ENCODE measurements at places on chromosomes 12 and 14. TPM values are rescaled to one million over a fixed set of nuclear protein-coding genes. Genes with fewer than 3 reads are reported as not detected.
A peak's percentile ranks its signal among the peaks of the same experiment; 100 is the strongest.

DNA sequence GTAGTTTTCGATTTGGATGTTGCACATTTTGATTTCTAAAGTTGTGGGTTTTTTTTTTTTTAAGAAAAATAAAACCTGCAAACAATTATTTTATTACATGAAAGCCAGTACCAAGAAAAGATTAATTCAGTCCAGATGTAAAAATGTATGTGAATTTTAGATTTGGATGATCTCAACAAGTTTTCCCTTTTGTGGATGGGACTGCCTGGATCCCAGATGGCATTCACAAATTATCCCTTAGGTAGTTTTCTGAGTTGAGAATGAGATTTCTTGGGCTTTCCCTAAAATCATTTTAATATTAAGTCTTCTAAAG is 2.8 kb downstream of the FRMD6 start:
- DNase-seq = no peak
- H3K4me1 ChIP-seq = peaks cover 11% of the 10 kb centered on the region
- H3K4me3 ChIP-seq = peak overlapping the region; percentile 76

- no peak overlapping the region for H3K4me3 ChIP-seq
- H3K27me3 ChIP-seq = no peaks in the 10 kb centered on the region
- no peak overlapping the region for H3K27ac ChIP-seq
- H3K4me1 ChIP-seq = no peaks in the 10 kb centered on the region
- H3K36me3 ChIP-seq = no peaks in the 10 kb centered on the region
Measured at GRCh38 chr12:89889062-89889461, 180.4 kb upstream of the ATP2B1 start.

GRCh38 chr12:108777156-108777555 is 45.8 kb upstream of the CORO1C start:
- H3K36me3 ChIP-seq = no peaks in the 10 kb centered on the region
- no peaks in the 10 kb centered on the region for H3K27me3 ChIP-seq
- no peak for DNase-seq

- H3K4me1 ChIP-seq = no peaks in the 10 kb centered on the region
- H3K27me3 ChIP-seq = no peaks in the 10 kb centered on the region
- no peak overlapping the region for H3K27ac ChIP-seq
- no peak overlapping the region for H3K4me3 ChIP-seq
Measured at GRCh38 chr14:93962701-93963601, 13.4 kb downstream of the ASB2 start.

GRCh38 chr12:101619026-101619786 is 24.4 kb downstream of the MYBPC1 start:
- H3K27ac ChIP-seq = no peak overlapping the region
- no peak for DNase-seq
- H3K4me1 ChIP-seq = no peaks in the 10 kb centered on the region
- H3K27me3 ChIP-seq = no peaks in the 10 kb centered on the region

GRCh38 chr12:116934908-116935705 is 24.4 kb downstream of the FBXW8 start:
- H3K36me3 ChIP-seq = no peaks in the 10 kb centered on the region
- no peak overlapping the region for H3K4me3 ChIP-seq
- DNase-seq = no peak
- no peak overlapping the region for H3K27ac ChIP-seq
- no peaks in the 10 kb centered on the region for H3K27me3 ChIP-seq
- H3K4me1 ChIP-seq = peaks cover 5% of the 10 kb centered on the region

DNA sequence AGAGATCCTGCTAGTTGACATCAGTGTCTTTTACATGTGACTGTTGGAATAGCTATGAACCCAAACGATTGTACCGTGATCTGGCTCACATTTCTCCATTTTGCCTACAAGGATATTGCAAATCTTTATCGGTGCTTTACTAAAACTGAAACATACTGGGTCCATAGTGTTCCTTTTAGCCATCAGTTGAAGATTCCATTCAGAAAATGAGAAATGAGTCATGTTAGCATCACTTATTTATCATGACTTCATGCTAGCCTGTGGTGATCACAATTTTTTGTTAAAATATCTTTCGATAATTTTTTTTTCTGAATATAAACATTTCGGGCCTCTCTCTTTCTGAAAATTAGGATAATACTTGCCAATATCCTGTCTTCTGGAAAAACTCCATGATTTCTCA is 210.3 kb downstream of the EGLN3 start:
- H3K27me3 ChIP-seq = no peaks in the 10 kb centered on the region
- H3K27ac ChIP-seq = no peak overlapping the region
- no peak overlapping the region for H3K4me3 ChIP-seq

GRCh38 chr14:33413381-33413780 is 474.7 kb downstream of the NPAS3 start:
- H3K27ac ChIP-seq = no peak overlapping the region
- H3K4me3 ChIP-seq = no peak overlapping the region
- H3K4me1 ChIP-seq = no peaks in the 10 kb centered on the region
- DNase-seq = no peak
- H3K27me3 ChIP-seq = no peaks in the 10 kb centered on the region

- peaks cover 2% of the 10 kb centered on the region for H3K4me1 ChIP-seq
- H3K27ac ChIP-seq = no peak overlapping the region
- DNase-seq = no peak
- H3K27me3 ChIP-seq = no peaks in the 10 kb centered on the region
- H3K4me3 ChIP-seq = no peak overlapping the region
Measured at GRCh38 chr14:105220699-105221597, 27.4 kb upstream of the BTBD6 start.

GRCh38 chr14:69855180-69855832 is 23.9 kb upstream of the SMOC1 start:
- H3K4me3 ChIP-seq = no peak overlapping the region
- no peaks in the 10 kb centered on the region for H3K4me1 ChIP-seq
- no peaks in the 10 kb centered on the region for H3K36me3 ChIP-seq
- no peak overlapping the region for H3K27ac ChIP-seq
- no peaks in the 10 kb centered on the region for H3K27me3 ChIP-seq
- DNase-seq = no peak

GRCh38 chr12:83122623-83122934 is 435.9 kb downstream of the TMTC2 start:
- H3K27me3 ChIP-seq = no peaks in the 10 kb centered on the region
- H3K4me1 ChIP-seq = no peaks in the 10 kb centered on the region
- no peaks in the 10 kb centered on the region for H3K36me3 ChIP-seq
- no peak overlapping the region for H3K27ac ChIP-seq
- H3K4me3 ChIP-seq = no peak overlapping the region
- DNase-seq = no peak

- H3K4me3 ChIP-seq = no peak overlapping the region
- H3K4me1 ChIP-seq = no peaks in the 10 kb centered on the region
- no peak for DNase-seq
- H3K27ac ChIP-seq = no peak overlapping the region
Measured at GRCh38 chr12:131911851-131912477, 17.1 kb upstream of the PUS1 start.

GRCh38 chr12:45986641-45987339 is 3.6 kb downstream of the SCAF11 start:
- no peak overlapping the region for H3K27ac ChIP-seq
- DNase-seq = no peak
- peaks cover 11% of the 10 kb centered on the region for H3K4me1 ChIP-seq
- no peaks in the 10 kb centered on the region for H3K27me3 ChIP-seq
- no peak overlapping the region for H3K4me3 ChIP-seq
- H3K36me3 ChIP-seq = no peaks in the 10 kb centered on the region

GRCh38 chr14:95503365-95504134 is 12.9 kb downstream of the SYNE3 start:
- H3K4me1 ChIP-seq = peaks cover 7% of the 10 kb centered on the region
- no peak for DNase-seq
- H3K27me3 ChIP-seq = no peaks in the 10 kb centered on the region
- no peak overlapping the region for H3K27ac ChIP-seq

DNA sequence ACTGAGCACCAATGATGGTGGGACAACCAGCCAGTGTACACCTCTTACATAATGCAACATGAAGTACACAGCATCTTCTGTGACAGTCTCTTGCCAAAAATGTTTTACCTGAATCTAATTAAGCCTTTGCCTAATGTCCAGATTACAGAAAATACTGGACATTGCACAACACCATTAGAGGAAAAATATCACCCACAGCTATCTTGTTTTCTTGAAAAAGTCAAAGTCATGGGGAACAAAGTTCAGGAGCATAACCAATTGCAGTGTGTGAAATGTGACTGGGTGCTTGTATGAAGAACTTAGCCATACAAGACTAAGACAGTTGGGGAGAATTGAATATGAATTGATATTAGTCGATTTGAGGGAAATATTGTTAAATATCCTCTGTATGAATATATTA is 12.1 kb upstream of the ANO6 start:
- H3K4me1 ChIP-seq = no peaks in the 10 kb centered on the region
- no peak for DNase-seq
- no peaks in the 10 kb centered on the region for H3K27me3 ChIP-seq
- no peak overlapping the region for H3K4me3 ChIP-seq
- no peak overlapping the region for H3K27ac ChIP-seq

GRCh38 chr14:101361451-101362433 is 199.6 kb upstream of the DIO3 start:
- H3K4me1 ChIP-seq = peaks cover 59% of the 10 kb centered on the region
- H3K36me3 ChIP-seq = no peaks in the 10 kb centered on the region
- H3K27me3 ChIP-seq = no peaks in the 10 kb centered on the region
- peak overlapping the region; percentile 94 for H3K27ac ChIP-seq

DNA sequence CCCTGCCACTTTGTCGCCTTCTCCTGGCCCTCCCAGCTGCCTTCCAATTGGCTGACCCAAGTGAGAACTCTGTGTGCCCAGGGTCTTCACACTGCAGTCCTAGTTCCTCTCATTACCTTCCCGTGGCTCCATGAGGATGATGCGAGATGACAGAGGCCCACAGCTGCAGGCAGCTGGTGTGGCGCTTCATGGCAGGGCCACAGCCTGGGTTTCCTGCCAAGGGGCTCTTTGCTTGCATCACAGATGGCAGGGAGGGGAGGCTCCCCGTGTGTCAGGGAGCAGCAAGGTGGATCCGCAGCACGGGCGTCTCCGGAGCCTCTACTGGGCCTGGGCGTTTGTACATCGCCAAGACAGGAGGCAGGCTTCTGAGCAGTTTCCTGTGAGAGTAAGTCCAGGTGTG is 28.9 kb downstream of the DEGS2 start:
- no peak for DNase-seq
- no peaks in the 10 kb centered on the region for H3K27me3 ChIP-seq
- no peaks in the 10 kb centered on the region for H3K36me3 ChIP-seq
- no peak overlapping the region for H3K27ac ChIP-seq
- no peak overlapping the region for H3K4me3 ChIP-seq
- no peaks in the 10 kb centered on the region for H3K4me1 ChIP-seq

DNA sequence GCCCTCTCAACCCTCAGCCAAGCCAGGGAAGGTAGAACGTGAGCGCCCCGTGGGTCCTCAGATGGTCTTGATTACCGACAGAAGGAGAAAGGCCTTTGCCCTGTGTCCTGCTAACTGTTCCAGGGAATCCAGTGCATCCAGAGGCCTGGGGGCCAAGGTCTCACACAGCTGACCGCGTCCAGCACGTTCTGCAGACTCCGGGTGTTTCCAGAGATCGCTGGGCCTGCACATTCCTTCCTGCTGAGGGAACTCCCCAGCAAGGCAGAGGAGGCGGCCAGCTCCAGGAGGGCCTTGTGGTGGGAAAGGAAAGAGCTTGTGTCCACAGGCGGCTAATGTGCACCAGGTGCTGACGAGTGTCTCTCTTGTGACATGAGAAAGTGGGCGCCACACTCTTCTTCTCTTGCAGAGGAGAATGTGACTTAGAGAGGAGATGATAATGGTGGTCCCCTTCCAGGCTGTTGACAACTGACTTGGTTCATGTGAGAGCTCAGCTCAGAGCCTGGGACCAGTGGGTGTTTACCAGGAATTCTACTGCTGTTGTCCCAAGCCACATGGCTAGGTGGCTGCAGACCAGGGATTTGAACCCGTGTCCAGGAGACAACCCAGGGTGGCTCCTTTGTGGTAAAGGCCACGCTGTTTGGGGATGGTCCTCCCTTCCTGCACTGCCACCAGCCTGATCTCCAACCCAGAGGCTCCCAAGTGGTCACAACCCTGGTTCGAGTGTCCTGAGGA is 46.8 kb upstream of the DLK1 start:
- no peaks in the 10 kb centered on the region for H3K36me3 ChIP-seq
- peak; percentile 88 for DNase-seq
- H3K27me3 ChIP-seq = no peaks in the 10 kb centered on the region
- H3K4me1 ChIP-seq = peaks cover 32% of the 10 kb centered on the region
- peak overlapping the region; percentile 92 for H3K27ac ChIP-seq
- no peak overlapping the region for H3K4me3 ChIP-seq

DNA sequence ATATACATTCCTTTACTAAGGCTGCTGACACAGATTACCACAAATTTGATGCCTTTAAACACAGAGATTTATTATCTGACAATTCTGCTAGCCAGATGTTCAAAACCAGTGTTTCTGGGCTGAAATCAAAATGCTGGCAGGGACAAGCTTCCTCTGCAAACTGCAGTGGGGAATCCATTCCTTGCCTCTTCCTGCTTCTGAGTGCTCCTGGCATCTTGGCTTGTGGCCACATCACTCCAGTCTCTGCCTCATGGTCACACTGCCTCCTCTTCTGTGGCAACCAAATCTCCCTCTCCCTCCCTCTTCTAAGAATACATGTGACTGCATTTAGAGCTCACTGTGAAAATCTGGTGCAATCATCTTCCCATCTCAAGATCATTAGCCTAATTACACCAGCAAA is 235.7 kb downstream of the TTC8 start:
- H3K4me1 ChIP-seq = no peaks in the 10 kb centered on the region
- DNase-seq = no peak
- no peak overlapping the region for H3K27ac ChIP-seq
- H3K36me3 ChIP-seq = no peaks in the 10 kb centered on the region
- H3K27me3 ChIP-seq = no peaks in the 10 kb centered on the region

DNA sequence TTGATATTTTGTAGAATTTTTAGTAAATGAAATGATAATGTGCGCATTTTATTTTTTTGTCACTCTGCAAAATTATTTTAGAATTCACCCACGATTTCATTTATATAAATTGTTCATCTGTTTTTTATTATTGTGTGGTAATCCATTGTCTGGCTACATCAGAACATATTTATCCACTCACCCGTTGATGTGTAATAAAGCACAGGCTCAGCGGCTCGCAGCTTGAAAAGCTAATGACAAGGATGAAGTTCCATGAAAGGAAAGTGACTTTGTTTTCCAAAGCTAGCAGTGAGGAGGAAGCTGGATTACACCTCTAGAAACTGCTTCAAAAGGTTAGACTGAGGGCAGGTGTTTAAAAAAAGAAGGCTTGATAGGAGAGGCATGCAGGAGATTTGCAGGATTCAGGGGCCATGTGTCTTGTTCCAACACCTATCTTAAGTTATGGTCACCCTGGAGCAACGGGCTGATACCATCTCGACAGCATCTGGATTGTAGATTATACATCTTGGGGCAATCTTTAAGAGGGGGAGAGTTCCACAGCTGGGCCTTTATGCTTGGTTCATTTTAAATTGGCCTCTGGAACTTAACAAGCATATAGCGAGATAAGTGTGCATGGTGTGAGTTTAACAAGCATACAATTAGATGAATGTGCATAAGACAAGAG is 194.1 kb downstream of the TMTC3 start:
- no peak overlapping the region for H3K4me3 ChIP-seq
- peaks cover 1% of the 10 kb centered on the region for H3K4me1 ChIP-seq
- no peak overlapping the region for H3K27ac ChIP-seq
- no peak for DNase-seq
- H3K36me3 ChIP-seq = no peaks in the 10 kb centered on the region

The KLRF1 gene
- 0.17 TPM for polyA plus RNA-seq

The SERPINA10 gene
- not detected for polyA plus RNA-seq

The KNTC1 gene
- polyA plus RNA-seq = 7.2 TPM
